NCI-H524 treated with DMSO at 0.1 percent for 48 hours (cell line): ENCODE measurements at places on chromosomes 5 and 9.

DNA sequence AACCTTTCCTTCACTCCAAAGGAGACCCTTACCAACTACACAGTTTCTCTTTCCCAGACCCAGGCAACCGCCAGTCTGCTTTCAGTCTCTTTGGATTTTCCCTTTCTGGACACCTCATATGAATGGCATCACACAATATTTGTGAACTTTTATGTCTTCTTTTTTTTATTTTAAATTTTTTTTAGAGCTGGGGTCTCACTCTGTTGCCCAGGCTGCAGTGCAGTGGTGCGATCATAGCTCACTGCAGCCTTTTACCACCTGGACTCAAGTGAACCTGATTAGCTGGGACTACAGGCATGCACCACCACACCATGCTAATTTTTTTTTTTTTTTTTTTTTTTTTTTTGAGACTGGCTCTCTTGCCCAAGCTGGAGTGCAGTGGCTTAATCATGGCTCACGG lies 37.5 kb downstream of the UBAP1 start:
- DNase-seq: no peak

DNA sequence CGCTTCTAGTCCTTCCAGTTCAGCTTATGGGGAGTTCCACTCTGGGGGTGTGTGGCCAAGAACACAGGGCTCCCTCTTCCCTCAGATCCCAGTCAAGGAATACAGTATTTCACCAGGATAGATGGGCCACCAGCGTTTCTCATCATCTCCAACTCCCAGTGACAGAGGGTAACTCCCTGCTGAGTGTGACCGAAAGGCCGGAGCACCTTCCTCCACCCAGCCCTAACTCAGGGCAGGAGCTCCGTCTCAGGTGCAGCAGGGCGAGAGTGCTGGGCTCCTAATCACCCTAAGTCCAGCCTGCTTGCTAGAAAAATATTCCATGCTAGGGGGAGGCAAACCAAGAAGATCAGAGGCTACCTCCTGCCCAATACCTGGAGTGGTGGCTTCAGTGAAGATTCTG lies 102.6 kb downstream of the ADAMTS2 start:
- no peak for DNase-seq

GRCh38 chr5:2049876-2050275 lies 167.2 kb upstream of the IRX4 start:
- DNase-seq: no peak

DNA sequence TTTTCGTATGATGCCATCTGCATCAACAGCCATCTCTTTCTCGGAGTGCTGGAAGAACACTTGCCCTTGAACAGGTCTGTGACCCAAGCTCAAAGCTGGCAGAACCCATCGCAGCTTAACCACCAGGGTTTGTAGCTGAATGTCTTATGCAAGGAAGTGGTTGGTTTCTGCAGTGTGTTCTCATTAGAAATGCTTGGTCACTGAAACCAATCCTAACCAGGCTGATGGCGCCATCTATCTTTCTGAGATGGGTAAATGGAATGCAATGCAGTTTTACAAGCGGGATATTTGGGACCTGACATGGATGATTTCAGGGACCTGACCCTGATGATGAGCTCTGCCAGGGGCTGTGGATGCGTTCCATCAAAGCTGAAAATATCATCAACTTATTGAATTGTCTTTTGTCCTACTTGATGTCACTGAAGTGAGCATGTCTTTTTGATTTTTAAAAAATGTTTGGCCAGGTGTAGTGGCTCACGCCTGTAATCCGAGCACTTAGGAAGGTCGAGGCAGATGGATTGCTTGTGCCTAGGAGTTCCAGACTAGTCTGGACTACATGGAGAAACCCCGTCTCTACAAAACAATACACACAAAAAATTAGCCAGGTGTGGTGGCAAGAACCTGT lies 28.7 kb downstream of the DMRT3 start:
- DNase-seq: no peak

DNA sequence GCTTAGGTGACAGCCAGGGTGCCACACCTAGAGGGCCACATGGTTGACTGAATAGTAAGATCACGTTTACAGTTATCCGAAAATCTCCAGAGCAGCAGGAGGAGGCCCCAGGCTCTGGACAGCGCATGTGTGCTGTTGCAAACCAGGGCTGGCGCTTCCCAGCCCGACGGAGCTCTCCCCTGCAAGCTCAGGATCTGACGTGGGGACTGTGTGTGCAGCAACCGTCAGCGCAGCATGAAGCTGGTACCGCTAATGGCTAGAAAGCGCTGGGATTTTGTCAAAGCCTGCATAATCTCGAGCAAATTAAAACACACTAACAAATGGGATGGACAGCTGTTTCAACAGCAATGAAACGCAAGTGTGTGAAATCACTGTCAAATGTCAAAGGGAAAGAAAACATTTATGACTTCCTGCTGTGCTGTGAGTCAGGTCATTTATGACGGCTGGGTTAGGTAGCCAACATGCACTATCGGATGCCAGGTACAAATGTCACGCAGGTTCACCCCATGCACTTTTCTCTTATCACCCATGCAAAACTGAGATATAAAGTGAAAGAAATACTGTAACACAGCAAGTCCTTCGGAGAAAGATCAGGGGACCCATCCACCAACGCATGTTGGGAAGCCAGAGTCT lies 7.5 kb downstream of the SURF4 start:
- no peak for DNase-seq

GRCh38 chr9:127862075-127863011 lies 7.9 kb upstream of the ENG start:
- no peak for DNase-seq

DNA sequence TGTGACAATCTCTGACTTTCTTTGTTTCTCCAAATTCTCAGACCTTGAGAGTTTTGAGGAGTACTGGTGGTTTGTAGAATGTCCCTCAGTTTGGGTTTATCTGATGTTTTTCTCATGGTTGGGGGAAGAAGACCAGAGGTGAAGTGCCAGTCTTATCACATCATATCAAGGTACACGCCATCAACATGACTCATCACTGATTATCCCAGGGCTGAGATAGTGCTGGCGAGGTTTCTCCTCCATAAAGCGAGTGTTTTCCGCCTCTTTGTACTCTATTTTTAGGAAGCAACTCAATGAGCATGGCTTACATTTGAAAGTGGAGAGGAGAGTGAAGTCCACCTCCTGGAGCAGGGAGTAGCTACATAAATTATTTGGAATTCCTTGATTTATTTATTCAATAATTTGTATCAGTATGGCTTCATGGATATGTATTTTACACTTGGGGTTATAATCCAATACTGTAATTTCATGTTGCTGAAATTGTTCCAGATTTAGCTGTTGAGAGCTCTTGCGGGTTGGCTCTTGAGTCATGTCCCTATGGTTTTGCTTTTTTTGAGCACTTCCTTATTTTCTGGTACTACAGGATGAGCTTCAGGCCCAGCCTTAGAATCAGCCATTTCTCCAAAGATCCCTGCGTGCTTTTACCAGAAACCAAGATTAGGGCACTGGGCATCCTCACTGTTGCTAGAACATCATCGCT lies 23.9 kb downstream of the DCANP1 start:
- no peak for DNase-seq

DNA sequence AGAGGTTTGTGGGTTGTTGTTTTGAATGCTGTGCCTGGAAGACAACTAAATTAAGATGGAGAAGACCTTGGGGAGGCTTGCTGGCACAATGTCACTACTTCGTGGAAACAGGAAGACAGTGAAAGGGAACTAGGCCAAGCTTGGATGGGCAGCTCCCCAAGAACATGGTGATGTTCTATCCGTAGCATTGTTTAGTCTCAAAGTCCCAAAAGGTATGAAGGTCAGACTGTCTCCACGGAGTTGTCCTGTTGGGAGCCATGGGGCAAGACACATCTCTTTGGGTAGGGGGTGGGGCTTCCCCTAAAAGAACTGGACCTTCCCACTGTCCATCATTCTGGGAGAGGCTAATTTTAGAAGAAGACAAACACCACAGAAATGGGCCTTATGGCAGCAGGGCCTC lies 140.5 kb downstream of the ENTREP1 start:
- DNase-seq: no peak

DNA sequence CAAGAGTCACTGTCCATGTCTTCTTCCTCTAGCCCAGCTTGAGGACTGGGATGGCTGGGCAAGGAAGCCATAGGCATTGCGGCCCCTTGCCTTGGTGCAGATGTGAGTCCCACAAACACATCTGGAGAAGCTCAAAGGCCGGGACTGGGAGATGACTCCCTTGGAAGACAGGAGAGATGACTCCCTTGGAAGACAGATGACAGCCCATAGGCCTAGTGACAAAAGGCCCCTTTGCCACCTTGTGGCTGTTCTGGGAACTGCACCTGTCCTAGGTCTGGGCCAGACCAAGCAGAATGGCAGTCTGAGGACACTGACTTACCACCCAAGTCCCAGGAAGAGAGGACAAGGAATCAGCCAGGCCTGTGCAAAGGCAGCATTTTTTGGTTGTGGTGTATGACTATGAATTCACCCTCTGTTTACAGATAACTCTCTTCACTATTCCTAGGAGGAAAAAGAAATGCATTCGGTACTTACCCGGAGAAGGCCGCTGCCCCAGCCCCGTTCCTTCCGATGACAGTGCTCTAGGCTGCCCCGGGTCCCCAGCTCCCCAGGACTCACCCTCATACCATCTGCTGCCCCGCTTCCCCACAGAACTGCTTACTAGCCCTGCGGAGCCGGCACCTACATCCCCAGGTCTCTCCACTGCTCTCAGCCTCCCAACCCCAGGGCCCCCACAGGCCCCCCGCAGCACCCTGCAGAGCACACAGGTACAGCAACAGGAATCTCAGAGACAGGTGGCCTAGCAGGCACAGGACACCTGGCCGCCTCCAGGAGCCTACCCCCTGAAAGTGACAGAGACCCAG lies 30.8 kb downstream of the SKP1 start:
- no peak for DNase-seq

- peak; percentile 96 for DNase-seq
These were observed 414.1 kb downstream of the ARHGEF28 start for GRCh38 chr5:74040065-74040551.

GRCh38 chr5:150779397-150780186 lies 1.0 kb downstream of the SMIM3 start:
- no peak for DNase-seq

DNA sequence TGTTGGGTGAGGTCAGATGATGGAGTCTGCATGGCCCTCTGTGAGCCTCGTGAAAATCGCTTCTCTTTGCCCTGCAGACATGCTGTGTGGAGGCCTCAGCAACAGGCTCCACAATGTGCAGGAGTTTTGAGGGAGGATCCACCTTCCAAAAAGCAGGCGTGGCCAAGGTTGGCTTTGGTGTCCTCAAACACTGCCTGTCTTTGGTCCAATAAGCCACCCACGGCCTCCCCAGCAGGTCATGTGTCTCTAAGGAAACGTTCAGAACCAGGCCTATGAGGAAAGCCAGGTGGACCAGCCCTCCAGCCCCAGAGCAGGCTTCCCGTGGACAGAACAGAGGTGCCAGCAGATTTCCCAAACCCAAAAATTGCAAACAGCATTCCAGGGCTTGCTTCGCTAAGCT lies 340.7 kb upstream of the IRX2 start:
- no peak for DNase-seq

DNA sequence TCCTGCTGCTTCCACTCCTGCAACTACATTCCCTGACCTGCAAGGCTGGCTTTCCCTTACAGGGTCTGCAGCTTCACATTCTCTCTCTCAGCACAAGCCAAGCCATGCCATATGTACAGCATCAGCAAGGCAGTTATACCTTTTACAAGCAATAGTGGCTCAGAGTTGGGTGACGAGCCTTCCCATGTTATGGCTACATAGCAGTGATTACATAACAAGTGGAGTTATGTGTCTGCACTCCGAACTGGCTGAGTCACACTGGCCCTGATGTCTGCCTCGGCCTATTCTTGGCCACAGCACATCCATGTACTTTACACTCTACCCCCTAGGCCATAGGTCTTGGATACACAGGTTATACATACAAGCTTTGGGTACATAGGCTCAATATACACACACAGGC lies 52.0 kb upstream of the SNCAIP start:
- DNase-seq: no peak

DNA sequence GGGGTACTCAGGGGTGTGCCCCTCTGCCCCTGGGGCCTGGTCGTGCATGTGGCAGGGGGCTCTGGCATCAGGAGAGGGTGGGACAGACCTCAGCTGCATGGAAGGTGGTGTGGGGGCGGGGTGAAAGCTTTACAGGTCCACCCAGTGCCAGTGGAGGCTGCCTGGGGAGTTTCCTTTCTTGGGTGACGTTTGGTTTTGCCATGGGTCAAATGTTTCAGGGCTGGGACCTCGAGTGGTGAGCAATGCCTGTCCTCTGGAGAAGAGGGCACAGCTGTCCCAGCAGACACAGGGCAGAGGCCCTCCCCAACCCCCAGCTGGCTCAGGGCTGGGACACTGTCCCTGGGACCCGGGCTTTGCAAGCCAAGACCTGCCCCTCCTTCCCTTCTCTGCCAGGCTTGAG lies 3.6 kb downstream of the RXRA start:
- no peak for DNase-seq

- no peak for DNase-seq
These were observed 7.5 kb downstream of the DIAPH1 start for GRCh38 chr5:141611289-141611688.

DNA sequence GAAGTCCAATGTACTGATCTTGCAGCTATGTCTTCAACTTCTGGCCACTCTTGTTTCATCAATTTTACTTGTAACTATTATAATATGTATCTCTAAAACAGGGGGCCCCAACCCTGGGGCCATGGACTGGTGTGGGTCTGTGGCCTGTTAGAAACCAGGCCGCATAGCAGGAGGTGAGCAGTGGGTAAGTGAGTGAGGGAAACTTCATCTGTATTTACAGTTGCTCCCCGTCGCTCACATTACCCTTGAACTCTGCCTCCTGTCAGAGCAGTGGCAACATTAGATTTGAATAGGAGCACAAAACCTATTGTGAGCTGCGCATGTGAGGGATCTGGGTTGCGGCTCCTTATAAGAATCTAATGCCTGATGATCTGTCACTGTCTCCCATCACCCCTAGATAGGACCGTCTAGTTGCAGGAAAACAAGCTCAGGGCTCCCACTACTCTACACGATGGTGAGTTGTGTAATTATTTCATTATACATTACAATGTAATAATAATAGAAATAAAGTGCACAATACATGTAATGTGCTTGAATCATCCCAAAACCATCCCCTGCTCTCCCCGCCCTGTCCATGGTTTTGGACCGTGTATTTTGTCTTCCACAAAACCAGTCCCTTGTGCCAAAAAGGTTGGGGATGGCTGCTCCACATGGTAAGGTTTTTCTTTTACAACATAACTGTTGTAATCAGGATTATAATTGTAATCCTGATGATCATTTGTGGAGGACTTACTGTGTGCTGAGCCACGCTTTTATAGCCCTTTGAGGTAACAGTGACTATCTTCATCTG lies 26.9 kb upstream of the SH3PXD2B start:
- no peak for DNase-seq

- DNase-seq: no peak
These were observed 379.0 kb upstream of the NUDT12 start for GRCh38 chr5:103941596-103941995.

GRCh38 chr9:4174546-4175175 lies 125.2 kb downstream of the GLIS3 start:
- no peak for DNase-seq

GRCh38 chr9:93083592-93084470 lies 12.2 kb upstream of the CARD19 start:
- no peak for DNase-seq

GRCh38 chr9:80932947-80933780 lies 756.2 kb downstream of the TLE1 start:
- DNase-seq: no peak
